Large intestine (tissue), 12 donors: ENCODE measurements at places on chromosomes 1 and 21. TPM values are rescaled to one million over a fixed set of nuclear protein-coding genes. Genes with fewer than 3 reads are reported as not detected.
A peak's percentile ranks its signal among the peaks of the same experiment; 100 is the strongest.

GRCh38 chr1:99964806-99965205, 5.0 kb upstream of the SLC35A3 start:
- no peak for DNase-seq

GRCh38 chr1:168138134-168138533, 1.4 kb upstream of the GPR161 start:
- DNase-seq, result no peak

- peak; percentile 31 for DNase-seq
Measured at GRCh38 chr1:8283058-8283884, 34.6 kb upstream of the SLC45A1 start.

GRCh38 chr21:33767236-33767635, 124.9 kb downstream of the ITSN1 start:
- DNase-seq, result no peak

The EFCAB7 gene
- polyA plus RNA-seq, result 9.6 TPM

- no peak for DNase-seq
Measured at GRCh38 chr21:44294391-44295162, 5.3 kb upstream of the PFKL start.

The CHIA gene
- not detected for polyA plus RNA-seq

DNA sequence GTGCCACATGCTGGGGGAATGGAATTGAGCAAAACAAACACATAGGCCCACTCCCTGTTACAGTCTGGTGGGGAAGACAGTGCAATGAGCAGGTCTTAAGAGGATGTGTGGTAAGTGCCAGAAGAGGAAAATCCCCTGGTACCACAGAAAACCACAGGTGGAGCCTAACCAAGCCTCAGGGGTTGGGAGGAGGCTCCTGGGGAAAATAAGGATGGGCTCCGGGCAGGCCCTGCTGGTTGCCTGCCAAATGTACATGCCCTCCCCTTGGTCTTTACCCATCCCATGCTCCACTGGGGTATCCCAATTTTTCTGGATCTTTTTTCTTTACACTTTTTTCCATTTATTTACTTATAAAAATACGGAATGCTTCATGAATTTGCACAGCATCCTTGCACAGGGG, 40.4 kb downstream of the ATP1A1 start:
- DNase-seq, result no peak

The GREM2 gene
- 14.6 TPM for polyA plus RNA-seq

- no peak for DNase-seq
Measured at GRCh38 chr1:6399294-6399693, 5.7 kb upstream of the ACOT7 start.
